Activated CD4-positive, alpha-beta T cell treated with anti-CD3 and anti-CD28 coated beads, Interleukin-2, Interleukin-4, amounts not matched to agents 100 ng/mL and 50 ng/mL, durations not matched to agents 16 hours and 8 hours (primary cell): ENCODE measurements at places on chromosomes 2 and 18.

DNA sequence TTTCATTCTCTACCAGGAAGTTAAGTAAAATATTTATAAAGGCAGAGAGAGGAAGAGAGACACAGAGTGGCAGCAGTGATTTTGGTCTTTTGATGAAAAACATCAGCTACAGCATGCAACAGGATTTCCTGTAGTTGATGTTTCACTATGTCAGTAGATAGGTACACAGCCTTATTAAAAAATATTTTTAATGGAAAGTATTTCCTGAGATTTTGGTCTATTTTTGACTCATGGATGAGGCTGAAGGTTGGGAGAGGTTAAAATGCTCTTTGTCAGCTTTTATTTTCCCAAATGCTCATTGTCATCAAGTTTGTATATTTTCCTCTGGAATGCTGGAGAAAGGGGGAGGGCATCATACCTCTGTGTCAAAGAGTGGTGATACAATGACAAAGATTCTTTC is 1112.5 kb downstream of the CBLN2 start:
- DNase-seq: no peak

DNA sequence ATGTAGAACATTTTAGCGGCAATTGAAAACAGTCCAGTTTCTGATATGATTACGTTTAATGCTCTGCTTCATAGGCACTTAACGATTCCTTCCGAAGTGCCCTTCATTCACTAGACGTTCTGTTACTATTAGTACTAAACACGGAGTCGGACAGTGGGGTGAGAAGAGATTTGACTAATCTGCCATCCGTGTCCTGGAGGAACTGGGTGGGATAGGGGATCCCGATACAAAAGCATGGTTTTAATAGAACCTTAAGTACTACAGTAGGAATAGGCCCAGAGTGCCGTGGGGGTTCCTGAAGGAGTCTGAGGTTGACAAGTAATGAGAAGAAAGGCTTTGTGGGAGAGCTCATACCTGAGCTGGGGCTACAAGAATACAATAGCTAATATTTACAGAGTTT is 631 bp downstream of the MORN2 start:
- no peak for DNase-seq

- no peak for DNase-seq
These were observed 2.6 kb upstream of the PTPN2 start for GRCh38 chr18:12886498-12887126.

DNA sequence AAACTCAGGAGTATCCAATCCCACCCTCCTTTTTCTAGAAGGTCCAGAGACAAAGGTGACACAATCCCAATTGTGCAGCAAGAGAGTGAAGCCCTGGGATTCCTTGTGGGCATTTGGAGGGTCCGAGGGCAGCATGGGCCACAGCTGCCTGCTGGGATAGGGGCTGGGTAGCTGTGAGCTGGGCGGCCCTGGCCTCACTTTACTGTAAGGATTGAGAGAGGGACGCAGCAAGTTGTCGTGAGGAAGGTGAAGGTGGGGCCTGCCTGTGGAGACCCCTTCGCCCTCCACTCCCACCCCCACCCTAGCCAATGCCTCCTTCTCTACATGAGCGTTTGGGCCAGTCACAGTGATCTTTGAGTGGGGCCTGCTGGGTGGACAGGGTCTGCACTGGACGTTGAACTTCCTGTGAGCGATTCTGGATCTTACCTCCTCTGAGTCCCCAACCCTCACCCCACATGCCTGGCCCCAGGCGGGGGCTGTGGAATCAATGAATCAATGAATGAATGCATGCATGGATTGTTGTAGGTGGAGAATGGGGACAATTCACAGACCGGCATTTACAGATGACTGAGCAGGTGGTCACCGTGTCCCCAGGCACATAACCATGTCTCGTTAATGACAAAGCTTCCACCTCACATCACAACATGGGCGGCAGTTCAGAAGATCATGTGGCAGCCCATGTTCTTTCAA is 107.2 kb downstream of the INHBB start:
- no peak for DNase-seq

- DNase-seq: no peak
These were observed 12.7 kb downstream of the INPP1 start for GRCh38 chr2:190355968-190356644.

DNA sequence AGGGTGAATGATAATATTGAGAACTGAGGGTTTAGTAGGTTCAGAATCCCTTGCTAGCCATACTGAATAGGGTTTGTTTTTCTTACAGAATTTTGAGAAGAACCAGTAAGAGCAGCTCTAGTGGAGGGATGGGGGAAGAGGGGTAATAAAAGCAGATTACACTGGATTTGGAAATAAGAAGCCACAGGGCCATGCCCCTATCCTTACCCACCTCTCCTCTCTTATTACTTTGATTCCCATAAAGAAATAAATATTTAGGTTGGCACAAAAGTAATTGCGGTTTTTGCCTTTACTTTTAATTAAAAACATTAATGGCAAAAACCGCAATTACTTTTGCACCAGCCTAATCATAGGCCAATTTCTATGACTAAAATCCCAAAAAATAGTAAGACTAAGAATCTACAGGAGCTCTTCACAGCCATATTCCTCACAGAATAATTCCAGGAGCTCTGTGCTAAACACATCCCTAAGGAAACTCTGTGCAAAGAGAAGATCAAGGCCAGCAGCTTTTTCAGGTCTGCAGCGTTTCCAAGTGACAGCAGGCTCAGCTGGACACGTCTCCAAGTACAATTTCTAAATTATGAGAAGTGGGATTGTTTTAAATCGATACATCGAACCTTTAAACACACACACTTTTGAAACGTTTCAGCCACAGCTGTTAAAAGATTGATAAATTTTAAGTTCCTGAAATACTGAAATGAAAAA is 58.4 kb upstream of the RTN4 start:
- DNase-seq: no peak
